Mesothelial cell of epicardium (in vitro differentiated cells): ENCODE measurements at places on chromosomes 1 and 21.

GRCh38 chr1:51565009-51565408 lies 45.9 kb upstream of the EPS15 start:
- H3K27ac ChIP-seq, result no peak overlapping the region
- no peaks in the 10 kb centered on the region for H3K27me3 ChIP-seq
- H3K36me3 ChIP-seq, result no peaks in the 10 kb centered on the region
- H3K4me1 ChIP-seq, result peaks cover 17% of the 10 kb centered on the region

DNA sequence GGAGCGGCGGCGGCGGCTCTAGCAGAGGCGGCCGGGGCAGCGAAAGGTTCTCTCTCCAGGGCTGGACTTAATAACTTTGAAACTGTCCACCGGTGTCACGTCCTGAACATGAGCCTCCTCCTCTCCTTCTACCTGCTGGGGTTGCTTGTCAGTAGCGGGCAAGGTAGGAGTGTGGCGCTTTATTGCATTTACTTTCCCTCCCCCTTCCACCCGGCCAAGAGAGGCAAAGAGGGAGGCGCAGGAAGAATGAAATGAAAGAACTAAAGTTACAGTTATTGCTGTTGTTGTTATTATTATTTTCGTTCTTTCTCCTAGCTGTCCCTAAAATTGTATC lies 214 bp downstream of the NCAM2 start:
- H3K4me3 ChIP-seq, result peak overlapping the region; percentile 82
- H3K27me3 ChIP-seq, result peaks cover 33% of the 10 kb centered on the region
- peaks cover 39% of the 10 kb centered on the region for H3K4me1 ChIP-seq
- H3K27ac ChIP-seq, result peak overlapping the region; percentile 55
- no peak for DNase-seq
- H3K36me3 ChIP-seq, result no peaks in the 10 kb centered on the region

DNA sequence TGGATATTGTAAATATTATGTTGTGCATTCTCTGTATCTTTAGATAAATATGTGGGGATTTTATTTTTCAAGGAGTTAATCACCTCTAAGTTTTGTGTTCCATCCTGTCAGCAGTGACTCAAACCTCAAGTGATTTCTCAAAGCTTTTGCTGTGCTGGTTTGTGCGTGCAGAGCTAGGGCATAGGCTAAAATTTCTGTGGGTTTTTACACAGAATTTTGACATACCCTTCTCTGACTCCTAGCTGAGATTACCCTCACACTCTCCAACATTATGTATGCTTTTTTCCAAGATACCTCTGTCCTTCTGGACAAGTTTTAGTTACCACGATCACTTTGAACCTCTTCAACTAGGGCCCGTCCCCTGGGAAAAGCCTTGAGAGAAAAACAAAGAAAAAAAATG lies 384.9 kb downstream of the NCAM2 start:
- H3K36me3 ChIP-seq, result peaks cover 1% of the 10 kb centered on the region
- H3K27ac ChIP-seq, result no peak overlapping the region
- no peak for DNase-seq
- no peaks in the 10 kb centered on the region for H3K4me1 ChIP-seq
- no peaks in the 10 kb centered on the region for H3K27me3 ChIP-seq

GRCh38 chr1:60903591-60903990 lies 178.8 kb upstream of the NFIA start:
- no peaks in the 10 kb centered on the region for H3K27me3 ChIP-seq
- no peak overlapping the region for H3K4me3 ChIP-seq
- no peak for DNase-seq
- no peak overlapping the region for H3K27ac ChIP-seq

GRCh38 chr1:28160782-28161266 lies 15.7 kb downstream of the PTAFR start:
- no peaks in the 10 kb centered on the region for H3K27me3 ChIP-seq
- peaks cover 6% of the 10 kb centered on the region for H3K4me1 ChIP-seq
- no peak for DNase-seq
- H3K27ac ChIP-seq, result no peak overlapping the region

- no peak overlapping the region for H3K27ac ChIP-seq
- H3K27me3 ChIP-seq, result no peaks in the 10 kb centered on the region
- peaks cover 16% of the 10 kb centered on the region for H3K36me3 ChIP-seq
Measured at GRCh38 chr1:193568512-193568911, 382.1 kb upstream of the B3GALT2 start.

GRCh38 chr1:117244971-117245370 lies 34.2 kb upstream of the VTCN1 start:
- no peaks in the 10 kb centered on the region for H3K27me3 ChIP-seq
- no peaks in the 10 kb centered on the region for H3K36me3 ChIP-seq
- no peak for DNase-seq
- peaks cover 13% of the 10 kb centered on the region for H3K4me1 ChIP-seq

DNA sequence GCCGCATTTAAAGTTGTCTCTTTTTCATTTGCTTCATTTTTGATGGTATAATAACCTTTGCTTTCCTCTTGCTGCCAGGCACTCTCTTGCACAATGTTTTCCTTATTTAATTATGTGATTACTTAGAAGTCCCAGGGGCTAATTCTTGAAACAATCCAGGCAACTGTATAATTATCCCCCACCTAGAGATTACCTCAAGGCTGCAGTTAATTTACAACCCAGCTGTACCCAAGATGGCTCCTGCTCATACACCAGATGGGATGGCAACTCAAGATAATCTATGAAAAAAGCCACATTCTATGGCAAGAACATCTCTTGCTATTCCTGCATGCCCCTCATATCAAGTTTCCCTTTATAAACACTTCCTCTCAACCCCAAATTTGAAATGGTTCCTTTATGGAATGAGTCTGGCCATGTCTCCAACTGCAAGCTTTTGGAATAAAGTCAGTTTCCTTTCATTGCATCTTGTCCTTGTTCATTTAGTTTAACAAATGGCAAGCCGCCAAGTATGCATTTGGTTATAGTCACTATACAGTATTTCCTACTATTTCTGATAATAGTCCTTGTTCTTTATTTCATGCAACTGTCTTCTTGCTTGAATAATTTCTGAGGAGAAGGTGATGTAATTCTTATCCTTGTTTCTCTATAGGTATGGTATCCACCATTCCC lies 1042.6 kb downstream of the PLA2G4A start:
- peaks cover 33% of the 10 kb centered on the region for H3K4me1 ChIP-seq
- no peak overlapping the region for H3K4me3 ChIP-seq
- no peaks in the 10 kb centered on the region for H3K27me3 ChIP-seq
- peak overlapping the region; percentile 45 for H3K27ac ChIP-seq
- no peaks in the 10 kb centered on the region for H3K36me3 ChIP-seq
- DNase-seq, result no peak

DNA sequence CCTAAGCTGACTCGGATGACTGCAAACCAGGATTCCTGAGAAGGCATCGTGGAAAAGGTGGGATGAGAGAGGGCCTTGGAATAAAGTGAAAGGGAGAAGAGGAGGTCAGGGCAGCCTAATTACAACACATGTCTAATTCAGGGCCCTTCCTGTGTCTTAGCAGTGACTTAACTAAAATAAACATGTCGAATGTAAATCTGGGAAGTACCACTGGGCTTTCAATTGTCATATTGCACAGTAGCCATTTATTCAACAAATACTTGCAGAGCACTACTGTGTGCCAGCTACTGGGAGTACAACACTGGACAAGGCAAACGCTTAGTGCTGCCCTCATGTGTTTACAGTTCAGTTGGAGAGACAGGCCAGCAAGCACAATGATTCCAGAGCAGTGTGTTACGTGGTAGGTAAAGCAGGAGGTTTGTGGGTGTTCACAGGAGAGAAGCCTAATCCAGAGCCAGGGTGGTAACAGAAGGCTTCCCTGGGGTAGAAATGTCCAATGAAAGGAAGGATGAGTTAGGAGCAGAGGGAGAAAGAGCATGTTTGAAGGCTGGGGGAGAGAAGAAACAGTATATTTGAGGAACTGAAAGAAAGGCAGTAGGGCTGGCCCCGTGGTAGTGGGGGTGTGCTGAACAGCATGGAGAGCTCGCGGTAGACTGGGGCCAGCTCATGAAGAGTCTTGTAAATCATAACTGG lies 38.0 kb upstream of the RASAL2 start:
- peaks cover 44% of the 10 kb centered on the region for H3K4me1 ChIP-seq
- no peaks in the 10 kb centered on the region for H3K36me3 ChIP-seq
- no peaks in the 10 kb centered on the region for H3K27me3 ChIP-seq
- H3K27ac ChIP-seq, result peak overlapping the region; percentile 21
- no peak overlapping the region for H3K4me3 ChIP-seq
- no peak for DNase-seq

DNA sequence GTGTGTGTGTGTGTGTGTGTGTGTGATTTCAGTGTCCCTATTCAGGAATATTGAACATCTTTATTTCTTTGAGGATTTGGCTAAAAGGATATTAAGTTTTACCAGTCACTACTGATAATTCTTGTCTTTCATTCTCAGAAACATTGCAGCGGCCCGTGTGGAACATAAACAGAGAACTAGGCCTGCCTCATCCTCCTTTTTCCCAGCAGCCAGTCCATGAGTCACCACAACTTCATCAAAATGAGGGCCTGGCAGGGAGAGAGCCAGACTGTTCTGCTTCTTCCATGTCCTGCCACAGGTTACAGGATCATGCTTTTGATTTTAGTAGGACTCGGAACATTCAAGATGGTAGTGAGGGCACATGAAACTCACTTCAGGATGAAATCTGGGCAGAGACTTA lies 50.7 kb downstream of the LRIG2 start:
- peaks cover 47% of the 10 kb centered on the region for H3K36me3 ChIP-seq
- DNase-seq, result no peak
- H3K27me3 ChIP-seq, result no peaks in the 10 kb centered on the region
- H3K27ac ChIP-seq, result no peak overlapping the region
- H3K4me1 ChIP-seq, result no peaks in the 10 kb centered on the region
- no peak overlapping the region for H3K4me3 ChIP-seq

GRCh38 chr1:58783090-58783992 lies 506 bp downstream of the JUN start:
- H3K27me3 ChIP-seq, result no peaks in the 10 kb centered on the region
- H3K27ac ChIP-seq, result peak overlapping the region; percentile 100
- DNase-seq, result peak; percentile 56
- peaks cover 19% of the 10 kb centered on the region for H3K36me3 ChIP-seq

- no peak for DNase-seq
- no peaks in the 10 kb centered on the region for H3K4me1 ChIP-seq
- H3K4me3 ChIP-seq, result no peak overlapping the region
- H3K27ac ChIP-seq, result no peak overlapping the region
Measured at GRCh38 chr1:55054396-55054795, 15.0 kb downstream of the PCSK9 start.

- peaks cover under 1% of the 10 kb centered on the region for H3K27me3 ChIP-seq
- H3K27ac ChIP-seq, result no peak overlapping the region
- H3K4me3 ChIP-seq, result no peak overlapping the region
Measured at GRCh38 chr1:94259635-94260289, 22.4 kb upstream of the ARHGAP29 start.

DNA sequence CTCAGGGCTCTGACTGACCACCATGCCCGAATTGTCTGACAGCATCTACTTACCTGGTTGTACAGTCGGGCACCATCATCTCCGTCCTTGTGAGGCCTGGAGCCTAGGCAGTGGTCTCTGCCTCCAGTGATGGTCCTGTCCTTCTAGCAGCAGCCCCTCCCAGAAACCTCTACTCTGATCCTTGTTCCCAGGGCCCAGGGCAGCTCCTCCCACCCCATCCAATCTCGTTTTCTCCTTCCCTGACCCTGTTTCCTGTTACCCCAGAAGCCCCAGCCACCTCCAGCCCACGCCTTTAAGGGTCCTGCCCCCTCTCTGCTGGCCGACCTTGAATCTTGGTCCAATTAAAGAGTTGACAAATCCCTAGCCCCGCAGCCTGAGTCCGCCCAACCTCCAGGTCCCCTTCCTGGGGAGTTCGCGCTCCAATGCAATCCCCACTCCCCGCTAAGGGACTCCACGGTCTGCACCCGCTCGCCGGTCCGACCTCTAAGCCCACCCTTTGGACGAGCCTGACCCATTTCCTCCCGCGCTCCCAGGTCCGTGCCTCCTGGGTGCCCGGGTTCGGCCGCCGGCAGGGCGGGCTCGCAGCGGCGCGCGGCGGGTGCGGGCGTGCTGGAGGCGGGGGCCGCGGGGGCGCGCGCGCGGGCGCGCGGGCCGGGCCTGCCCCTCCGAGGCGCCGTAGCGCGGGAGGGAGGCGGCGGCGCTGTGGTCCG lies at the start of gene B4GALT2:
Gene B4GALT2 (plus strand): TSS at position 660 of the 710 bp plus-strand sequence. CDS start 1,951 bp downstream, outside the sequence.
- H3K4me3 ChIP-seq, result peak within 1 kb of the TSS; percentile 89
- H3K36me3 ChIP-seq, result peaks cover 16% of the 10 kb centered on the region
- peaks cover 51% of the 10 kb centered on the region for H3K4me1 ChIP-seq
- H3K27ac ChIP-seq, result peak within 1 kb of the TSS; percentile 82
- peak; percentile 60 for DNase-seq

DNA sequence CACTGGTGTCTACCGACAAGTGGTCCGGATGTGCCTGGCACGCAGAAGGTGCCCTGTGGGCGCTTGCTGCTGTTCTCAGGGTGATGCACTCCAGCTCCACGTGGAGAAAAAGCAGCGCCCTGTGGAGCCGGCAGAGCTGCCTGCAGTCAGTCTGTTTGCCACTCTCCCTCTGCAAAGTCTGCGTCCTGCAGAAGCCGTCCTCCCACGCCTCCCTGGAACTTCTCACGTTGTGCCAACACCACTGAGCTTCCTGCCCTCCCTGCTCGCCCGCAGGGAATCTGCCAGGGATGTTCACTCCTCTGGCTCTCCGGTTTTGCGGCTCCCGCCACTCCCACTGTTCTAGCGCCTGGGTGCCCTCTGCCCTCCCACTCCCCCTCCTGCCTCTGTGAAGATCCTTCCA lies 19.8 kb upstream of the UBXN10 start:
- H3K27ac ChIP-seq, result no peak overlapping the region
- DNase-seq, result no peak
- H3K4me1 ChIP-seq, result peaks cover 10% of the 10 kb centered on the region
- H3K4me3 ChIP-seq, result no peak overlapping the region

DNA sequence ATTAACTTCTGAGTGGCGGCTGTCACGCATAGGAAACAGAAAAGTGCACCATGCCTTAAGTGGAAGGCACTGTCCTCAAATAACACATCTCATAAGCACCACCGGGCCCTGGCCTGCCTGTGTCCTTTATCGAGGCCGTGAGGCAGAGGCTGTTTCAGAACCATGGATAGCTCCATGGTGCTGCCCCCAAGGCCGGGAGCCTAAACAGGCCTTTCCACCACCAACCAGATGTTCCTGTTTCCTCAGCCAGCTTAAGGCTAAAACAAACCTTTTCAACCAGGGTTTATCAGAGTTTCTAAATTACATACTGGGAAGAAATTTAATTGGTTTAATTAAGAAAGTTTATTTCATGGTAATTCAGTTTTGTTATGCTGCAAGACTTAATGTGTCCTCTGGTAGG lies 114.4 kb downstream of the DMRTA2 start:
- no peak overlapping the region for H3K4me3 ChIP-seq
- H3K4me1 ChIP-seq, result no peaks in the 10 kb centered on the region
- no peak overlapping the region for H3K27ac ChIP-seq
- DNase-seq, result no peak
- no peaks in the 10 kb centered on the region for H3K27me3 ChIP-seq
